ENCODE measurements at places on chromosomes 13 and 19. TPM values are rescaled to one million over a fixed set of nuclear protein-coding genes. Genes with fewer than 3 reads are reported as not detected.
A peak's percentile ranks its signal among the peaks of the same experiment; 100 is the strongest.

DNA sequence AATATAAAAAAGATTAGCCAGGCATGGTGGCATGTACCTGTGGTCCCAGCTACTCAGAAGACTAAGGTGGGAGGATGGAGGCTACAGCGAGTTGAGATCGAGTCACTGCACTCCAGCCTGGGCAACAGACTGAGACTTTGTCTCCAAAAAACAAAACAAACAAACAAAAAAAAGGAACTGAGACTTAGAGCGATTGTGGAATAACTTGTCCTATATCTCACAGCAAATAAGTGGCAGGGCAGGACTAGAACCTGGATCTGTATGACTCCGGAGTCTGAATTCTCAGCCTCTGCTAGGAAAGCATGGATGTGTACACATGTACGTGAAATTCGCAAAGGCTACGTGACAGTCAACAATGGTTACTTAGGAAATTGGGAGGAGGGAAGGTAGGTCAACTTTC, 20.1 kb downstream of the KRTDAP start:
- no peaks in the 10 kb centered on the region for H3K36me3 ChIP-seq
- H3K27me3 ChIP-seq, result peaks cover 3% of the 10 kb centered on the region
- H3K4me3 ChIP-seq, result no peak overlapping the region
- no peaks in the 10 kb centered on the region for H3K4me1 ChIP-seq

DNA sequence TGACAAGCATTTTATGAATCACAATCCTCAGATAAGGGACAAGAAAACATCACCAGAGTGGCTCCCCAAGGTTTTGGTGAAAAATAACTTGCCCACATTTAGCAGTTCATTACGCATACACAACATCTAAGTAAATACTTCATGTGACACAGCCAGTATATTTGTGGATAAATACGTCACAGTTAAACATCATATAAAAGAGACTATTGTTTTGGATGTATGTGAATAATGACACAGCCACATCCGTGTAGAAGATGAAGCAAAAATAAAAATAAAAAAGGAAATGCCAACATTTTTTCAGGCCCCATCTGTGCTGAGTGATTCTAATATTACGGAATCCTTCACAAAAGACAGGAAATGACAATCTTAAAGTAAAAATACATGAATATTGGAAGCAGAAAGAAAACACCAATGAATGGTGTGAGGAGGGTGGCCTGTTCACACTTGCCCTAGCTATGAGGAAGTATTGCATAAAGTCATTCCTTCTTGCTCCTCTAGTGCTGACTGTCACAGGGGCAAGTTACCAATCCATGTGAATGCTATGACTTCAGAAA, 457.1 kb downstream of the KLF12 start:
- H3K27me3 ChIP-seq, result no peaks in the 10 kb centered on the region
- no peak for DNase-seq
- H3K27ac ChIP-seq, result no peak overlapping the region
- H3K4me3 ChIP-seq, result no peak overlapping the region

DNA sequence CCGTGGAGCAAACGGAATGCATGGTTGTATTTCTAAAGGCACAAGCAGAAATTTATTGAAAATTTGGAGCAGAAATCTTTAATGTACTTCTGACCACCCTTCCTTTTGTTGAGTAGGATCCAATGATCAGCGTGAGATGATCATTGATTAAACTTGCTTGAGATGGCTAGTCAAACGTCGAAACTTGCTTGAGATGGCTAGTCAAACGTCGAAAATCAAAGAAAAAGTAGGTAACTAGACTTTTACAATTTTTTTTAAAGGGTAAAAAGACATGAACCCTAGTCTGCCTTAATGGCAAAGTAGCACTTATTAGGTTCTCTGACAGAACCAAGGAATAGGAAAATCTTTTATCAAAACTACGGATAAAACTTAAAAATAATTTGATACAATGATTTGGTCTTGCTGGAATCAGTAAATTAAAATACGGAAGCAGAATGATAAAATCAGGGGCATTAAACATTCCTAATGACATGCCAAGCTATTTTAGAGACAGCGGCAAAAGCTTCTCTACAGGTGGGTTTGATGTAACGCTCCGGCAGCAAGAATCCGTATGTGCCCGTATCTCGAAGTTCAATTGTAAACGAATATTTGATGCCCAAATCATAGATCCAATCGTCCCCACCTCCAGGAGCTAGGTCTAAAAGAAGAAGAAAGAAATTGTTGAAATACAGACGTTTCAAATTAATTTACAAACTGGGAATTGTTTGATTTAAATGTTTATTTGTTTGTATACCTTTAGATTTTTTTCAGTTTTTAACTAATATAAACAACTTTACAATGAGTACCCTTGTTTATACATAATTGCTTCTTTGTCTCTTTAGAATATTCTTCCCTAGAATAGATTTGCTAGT, 841 bp upstream of the ZC3H13 start:
- peak overlapping the region; percentile 96 for H3K4me3 ChIP-seq
- DNase-seq, result no peak
- peak overlapping the region; percentile 99 for H3K27ac ChIP-seq
- H3K36me3 ChIP-seq, result no peaks in the 10 kb centered on the region
- no peaks in the 10 kb centered on the region for H3K27me3 ChIP-seq

DNA sequence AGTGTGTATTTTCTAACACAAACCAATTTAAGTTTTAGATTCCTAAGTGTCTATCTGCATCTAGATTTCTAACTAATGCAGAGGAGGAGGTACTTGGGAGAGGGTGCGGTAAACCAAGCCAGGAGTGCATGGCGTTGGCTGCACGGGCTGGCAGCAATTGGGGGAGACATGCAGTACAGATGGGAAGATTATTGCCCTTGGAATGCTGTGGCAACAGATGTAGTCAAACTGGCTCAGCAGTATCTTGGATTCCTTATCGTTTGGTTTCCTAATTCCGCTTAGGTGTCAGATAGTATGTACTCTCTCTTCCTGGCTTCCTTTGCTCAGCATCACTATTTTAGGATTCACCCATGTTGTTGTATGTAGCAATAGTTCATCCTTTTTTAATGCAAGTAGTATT, 29.4 kb upstream of the STK24 start:
- H3K4me1 ChIP-seq, result no peaks in the 10 kb centered on the region
- DNase-seq, result no peak
- H3K27me3 ChIP-seq, result no peaks in the 10 kb centered on the region
- H3K27ac ChIP-seq, result no peak overlapping the region
- no peaks in the 10 kb centered on the region for H3K36me3 ChIP-seq

DNA sequence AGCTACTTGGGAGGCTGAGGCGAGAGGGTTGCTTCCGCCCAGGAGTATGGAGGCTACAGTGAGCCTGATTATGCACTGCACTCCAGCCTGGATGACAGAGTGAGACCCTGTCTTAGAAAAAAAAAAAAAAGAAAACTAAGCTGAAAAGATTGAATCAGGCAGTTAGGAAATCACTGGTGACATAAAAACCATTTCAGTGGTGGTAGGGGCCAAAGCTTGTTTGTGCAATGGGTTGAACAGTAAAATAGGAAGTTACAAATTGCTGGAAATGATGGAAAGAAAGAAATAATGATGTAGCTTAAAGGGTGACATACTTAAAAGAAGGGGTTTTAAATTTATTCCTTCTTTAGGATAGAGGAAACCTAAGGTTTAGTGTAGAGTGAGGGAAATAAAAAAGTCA, 4.8 kb upstream of the OXGR1 start:
- no peaks in the 10 kb centered on the region for H3K36me3 ChIP-seq
- no peak overlapping the region for H3K27ac ChIP-seq
- H3K4me1 ChIP-seq, result no peaks in the 10 kb centered on the region
- no peak for DNase-seq

- no peak overlapping the region for H3K4me3 ChIP-seq
- no peak overlapping the region for H3K27ac ChIP-seq
- no peaks in the 10 kb centered on the region for H3K4me1 ChIP-seq
- no peak for DNase-seq
- no peaks in the 10 kb centered on the region for H3K36me3 ChIP-seq
Measured at GRCh38 chr13:59873856-59874255, 289.9 kb downstream of the DIAPH3 start.

GRCh38 chr13:113470073-113470472, 16.8 kb upstream of the ADPRHL1 start:
- H3K36me3 ChIP-seq, result peaks cover 9% of the 10 kb centered on the region
- peaks cover 7% of the 10 kb centered on the region for H3K4me1 ChIP-seq
- H3K27me3 ChIP-seq, result no peaks in the 10 kb centered on the region

- DNase-seq, result no peak
- H3K4me3 ChIP-seq, result no peak overlapping the region
- peaks cover 30% of the 10 kb centered on the region for H3K36me3 ChIP-seq
- H3K4me1 ChIP-seq, result no peaks in the 10 kb centered on the region
Measured at GRCh38 chr19:5045956-5046338, 77.0 kb downstream of the KDM4B start.

GRCh38 chr13:40982772-40983171, 36.3 kb downstream of the ELF1 start:
- H3K4me1 ChIP-seq, result peaks cover 28% of the 10 kb centered on the region
- no peaks in the 10 kb centered on the region for H3K36me3 ChIP-seq
- H3K27me3 ChIP-seq, result no peaks in the 10 kb centered on the region
- H3K27ac ChIP-seq, result peak overlapping the region; percentile 94
- peak; percentile 44 for DNase-seq

DNA sequence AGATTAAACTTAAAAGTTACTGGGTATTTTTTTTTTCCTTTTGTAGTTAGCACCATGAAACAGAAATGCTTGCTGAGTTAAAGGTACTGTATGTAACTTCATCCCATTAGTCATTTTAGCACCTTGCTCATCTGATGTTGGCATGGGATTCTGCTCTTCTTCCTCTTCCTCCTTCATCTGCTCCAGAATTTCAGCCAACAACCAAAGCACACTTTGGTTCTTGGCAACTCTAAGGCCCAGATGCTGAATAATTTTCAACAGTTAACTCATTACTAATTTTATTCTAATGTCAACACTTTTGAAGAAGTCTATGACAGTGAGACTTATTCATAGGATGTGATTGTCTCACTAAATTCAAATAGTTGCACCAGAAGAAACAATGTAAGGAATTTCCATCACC, 359.2 kb downstream of the KCTD12 start:
- no peak overlapping the region for H3K4me3 ChIP-seq
- no peak overlapping the region for H3K27ac ChIP-seq
- no peak for DNase-seq

DNA sequence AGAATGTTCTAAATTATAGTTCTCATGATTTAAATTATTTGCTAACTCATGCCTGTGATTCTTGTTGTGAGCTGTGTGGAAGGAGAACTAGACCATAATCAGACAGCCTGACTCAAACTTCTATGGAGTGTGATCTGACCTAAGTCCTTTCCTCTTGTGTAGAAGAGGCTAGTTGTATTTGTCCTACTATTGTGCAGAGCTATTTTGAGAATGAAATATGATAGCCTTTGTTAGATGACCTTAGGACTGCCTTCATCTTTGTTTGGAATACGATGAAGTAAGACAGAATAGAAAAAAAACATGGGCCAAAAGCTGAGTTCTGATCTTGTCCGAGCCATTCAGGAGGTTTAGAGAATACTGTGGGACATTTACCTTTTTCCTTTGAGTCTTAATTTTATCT, 119.4 kb downstream of the STOML3 start:
- H3K27ac ChIP-seq, result no peak overlapping the region
- no peaks in the 10 kb centered on the region for H3K27me3 ChIP-seq
- no peak for DNase-seq

DNA sequence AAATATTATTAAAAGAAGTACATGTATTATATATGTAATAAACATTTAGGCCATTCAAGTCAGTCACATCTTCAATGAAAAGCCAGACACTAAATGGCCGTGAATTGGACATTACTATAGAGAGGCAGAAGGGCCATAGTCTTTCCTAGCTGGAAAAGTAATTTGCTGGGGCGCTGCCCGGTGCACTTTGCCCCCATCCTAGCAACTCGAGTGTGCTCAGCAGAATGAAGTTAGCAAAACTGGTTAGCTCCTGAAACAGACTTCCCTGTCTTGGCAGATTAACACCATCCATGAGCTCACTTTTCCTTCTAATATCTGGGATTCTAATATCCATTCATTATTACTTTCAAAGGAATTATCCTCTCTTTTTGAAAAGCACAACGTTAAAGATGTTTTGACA, 2.8 kb upstream of the SPRYD7 start:
- DNase-seq, result no peak
- H3K27me3 ChIP-seq, result peaks cover 11% of the 10 kb centered on the region
- no peak overlapping the region for H3K4me3 ChIP-seq
- H3K36me3 ChIP-seq, result no peaks in the 10 kb centered on the region

DNA sequence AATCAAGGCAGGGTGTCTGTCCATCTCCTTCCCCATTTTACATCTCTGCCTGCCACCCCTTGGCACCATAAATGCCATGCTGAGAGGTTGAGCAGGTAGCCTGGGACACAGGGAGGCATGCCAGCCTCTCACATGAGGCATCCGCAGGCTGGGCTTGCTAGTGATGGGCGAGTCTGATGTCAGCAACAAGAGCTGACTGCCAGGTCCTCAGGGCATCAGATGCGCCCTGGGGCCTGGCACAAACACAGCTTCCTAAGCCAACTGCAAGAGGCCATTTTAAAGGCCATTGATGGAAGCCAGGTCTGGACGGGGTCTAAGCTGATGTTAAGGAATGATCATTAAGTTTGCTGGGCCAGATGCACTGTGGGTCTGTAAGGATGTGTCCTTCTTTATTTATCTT, 34.6 kb downstream of the MYH14 start:
- H3K27ac ChIP-seq, result no peak overlapping the region
- DNase-seq, result no peak
- H3K36me3 ChIP-seq, result no peaks in the 10 kb centered on the region
- H3K4me1 ChIP-seq, result no peaks in the 10 kb centered on the region
- no peaks in the 10 kb centered on the region for H3K27me3 ChIP-seq

GRCh38 chr13:113327766-113328471, 30.9 kb downstream of the LAMP1 start:
- no peaks in the 10 kb centered on the region for H3K27me3 ChIP-seq
- peaks cover 13% of the 10 kb centered on the region for H3K36me3 ChIP-seq
- peaks cover 4% of the 10 kb centered on the region for H3K4me1 ChIP-seq
- no peak overlapping the region for H3K4me3 ChIP-seq

DNA sequence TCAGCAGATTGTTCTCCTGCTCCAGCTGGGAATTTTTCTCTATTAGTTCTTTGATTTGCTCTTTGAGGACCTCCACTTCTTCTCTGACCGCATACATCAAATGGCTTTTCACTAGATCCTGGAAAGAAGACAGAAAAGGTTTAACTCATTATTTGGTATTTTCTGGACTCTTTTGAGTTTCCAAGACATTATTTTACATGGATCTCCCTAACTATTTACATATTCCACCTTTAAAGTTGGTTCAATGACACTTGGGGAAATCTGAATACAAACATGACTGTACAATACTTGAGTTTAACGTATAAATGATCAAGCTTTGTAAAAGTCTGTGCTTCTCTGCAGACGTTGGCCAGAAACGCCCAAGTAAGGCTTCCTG, 61.1 kb downstream of the SERP2 start:
- H3K4me1 ChIP-seq, result peaks cover 4% of the 10 kb centered on the region
- no peaks in the 10 kb centered on the region for H3K36me3 ChIP-seq
- no peak for DNase-seq
- H3K27me3 ChIP-seq, result peaks cover 14% of the 10 kb centered on the region
- peak overlapping the region; percentile 76 for H3K27ac ChIP-seq
- peak overlapping the region; percentile 52 for H3K4me3 ChIP-seq

Gene LNX2
- 11.8 TPM for total RNA-seq

Gene FXYD3
- total RNA-seq, result not detected

Gene ZNF420
- total RNA-seq, result 26.2 TPM

Gene KIRREL2
- total RNA-seq, result 0.26 TPM

Gene HSPB6
- total RNA-seq, result not detected

Gene GARIN5A
- not detected for total RNA-seq

Gene KASH5
- not detected for total RNA-seq

Gene GZMM
- total RNA-seq, result 66.2 TPM

Gene SULT2A1
- not detected for total RNA-seq

Gene DHDH
- 1.7 TPM for total RNA-seq

Gene ZGLP1
- 11.8 TPM for total RNA-seq

Gene ING1
- total RNA-seq, result 9.9 TPM

Gene FBXO17
- total RNA-seq, result not detected

Gene NCCRP1
- not detected for total RNA-seq

Gene ELAVL3
- not detected for total RNA-seq

Gene NRTN
- total RNA-seq, result not detected
